ENCODE measurements at places on chromosomes 6 and 20.

GRCh38 chr6:109783250-109783986 lies 92.3 kb downstream of the FIG4 start:
- no peak for DNase-seq

DNA sequence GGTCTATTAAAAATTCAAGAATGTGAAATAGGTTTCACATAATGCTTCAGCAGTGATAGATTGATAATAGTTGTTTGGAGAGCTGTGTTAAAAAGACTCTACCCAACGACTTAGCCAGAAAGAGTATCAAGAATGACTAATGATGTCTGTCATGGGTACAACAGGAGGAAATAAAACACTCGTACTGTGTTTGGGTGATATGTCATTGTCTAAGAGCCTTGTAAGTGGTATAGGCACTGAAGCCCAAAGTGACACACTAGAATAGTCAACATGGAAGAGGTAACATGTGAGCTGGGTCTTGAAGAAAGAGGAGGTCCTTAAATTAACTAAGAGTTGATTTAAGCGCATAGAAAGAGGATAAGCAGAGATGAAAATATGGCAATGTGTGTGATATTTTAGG lies 471.8 kb upstream of the MAN1A1 start:
- DNase-seq: no peak

DNA sequence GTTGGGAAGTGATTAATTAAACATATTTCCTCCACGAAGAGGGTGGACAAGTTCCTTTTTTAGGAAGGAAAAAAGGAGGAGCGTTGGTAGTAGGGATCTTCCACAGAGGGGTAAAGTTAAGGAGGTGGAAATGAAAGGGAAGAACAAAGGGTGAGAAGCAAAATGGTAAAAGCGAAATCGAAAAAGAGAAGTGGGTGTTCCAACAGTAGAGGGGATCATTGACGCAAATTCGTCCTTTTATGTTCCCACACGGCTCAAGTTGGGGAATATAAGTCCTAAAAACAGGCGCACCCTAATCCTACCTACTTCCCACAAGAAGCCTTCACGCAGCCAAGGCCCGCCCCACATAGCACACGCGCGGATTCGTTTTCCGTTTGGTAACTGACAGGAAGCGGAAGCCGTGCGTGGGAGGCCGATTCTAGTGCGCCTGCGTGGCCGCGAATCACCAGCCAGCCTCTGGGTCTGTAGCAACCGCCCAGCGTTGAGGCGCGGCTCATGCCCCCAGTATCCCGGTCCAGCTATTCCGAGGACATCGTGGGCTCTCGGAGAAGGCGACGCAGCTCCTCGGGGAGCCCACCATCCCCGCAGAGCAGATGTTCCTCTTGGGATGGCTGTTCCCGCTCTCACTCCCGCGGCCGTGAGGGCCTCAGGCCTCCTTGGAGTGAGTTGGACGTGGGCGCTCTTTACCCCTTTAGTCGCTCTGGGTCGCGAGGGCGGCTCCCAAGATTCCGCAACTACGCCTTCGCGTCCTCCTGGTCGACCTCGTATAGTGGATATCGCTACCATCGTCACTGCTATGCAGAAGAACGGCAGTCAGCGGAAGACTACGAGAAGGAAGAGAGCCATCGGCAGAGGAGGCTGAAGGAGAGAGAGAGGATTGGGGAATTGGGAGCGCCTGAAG lies at the start of gene NKAPL:
Gene NKAPL, plus strand, starts transcription at position 421 of the 901 bp plus-strand sequence. Its CDS starts 75 bp downstream, at position 496.
- DNase-seq: no peak

DNA sequence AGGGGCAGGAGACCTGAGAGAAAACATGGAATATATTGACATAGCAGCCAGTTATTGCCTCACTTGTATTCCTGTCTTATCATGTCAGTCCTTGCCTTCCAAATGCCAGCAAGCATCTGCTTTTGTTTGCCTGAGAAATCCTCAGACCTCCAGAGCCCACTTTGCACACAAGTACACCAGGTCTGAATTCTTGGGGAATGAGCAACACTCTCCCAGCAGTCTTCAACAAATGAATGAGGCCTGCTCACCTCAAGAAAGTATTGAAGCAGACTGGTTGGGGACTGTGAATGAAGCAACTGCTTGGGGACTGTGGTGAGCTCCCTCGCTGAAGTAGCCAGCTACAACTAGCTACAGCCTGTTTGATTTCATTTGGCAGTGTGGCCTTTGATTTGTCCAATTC lies 172.8 kb upstream of the SPTLC3 start:
- DNase-seq: no peak

DNA sequence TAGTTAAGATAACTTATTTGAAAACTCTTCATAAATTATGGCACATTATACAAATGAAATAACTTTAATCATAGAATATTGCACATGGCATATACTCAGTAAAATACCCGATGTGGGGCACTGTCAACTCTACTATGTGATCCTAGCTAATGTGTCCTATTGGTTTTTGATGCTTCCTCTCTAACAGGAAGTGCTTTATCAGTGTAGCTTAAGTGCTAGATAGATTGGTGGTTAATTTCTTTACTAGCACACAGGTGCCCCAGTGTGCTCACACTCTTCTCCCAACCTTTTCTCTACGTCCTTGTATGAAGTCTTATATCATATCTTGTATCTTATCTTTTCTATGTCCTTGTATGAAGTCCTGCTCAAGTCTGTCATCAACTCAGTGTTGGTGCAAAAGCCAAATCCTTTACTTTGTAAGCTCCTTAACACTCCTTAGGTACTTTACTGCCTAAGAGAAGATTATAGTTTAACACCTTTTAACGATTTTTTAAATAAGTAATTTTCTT lies 358.9 kb downstream of the CENPW start:
- DNase-seq: no peak

- DNase-seq: no peak
These were observed 101.9 kb downstream of the CDH26 start for GRCh38 chr20:60060006-60060557.

DNA sequence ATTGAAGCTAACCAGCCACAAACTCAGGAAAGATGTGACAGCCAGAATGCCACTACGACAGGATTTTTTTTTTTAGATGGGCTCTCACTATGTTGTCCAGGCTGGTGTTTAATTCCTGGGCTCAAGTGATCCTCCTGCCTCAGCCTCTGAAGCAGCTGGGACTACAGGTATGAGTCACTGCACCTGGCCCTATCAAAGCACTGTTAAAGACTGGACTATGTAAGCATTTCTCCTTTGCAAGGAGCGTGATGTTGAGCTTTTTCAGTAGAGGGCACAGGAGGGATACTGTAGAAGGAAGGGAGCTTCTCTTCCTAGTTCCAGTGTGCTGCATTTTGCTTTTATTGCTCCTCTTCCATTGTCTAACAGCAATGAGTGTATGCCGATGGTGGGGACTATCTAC lies 35.8 kb downstream of the ZBTB9 start:
- no peak for DNase-seq

DNA sequence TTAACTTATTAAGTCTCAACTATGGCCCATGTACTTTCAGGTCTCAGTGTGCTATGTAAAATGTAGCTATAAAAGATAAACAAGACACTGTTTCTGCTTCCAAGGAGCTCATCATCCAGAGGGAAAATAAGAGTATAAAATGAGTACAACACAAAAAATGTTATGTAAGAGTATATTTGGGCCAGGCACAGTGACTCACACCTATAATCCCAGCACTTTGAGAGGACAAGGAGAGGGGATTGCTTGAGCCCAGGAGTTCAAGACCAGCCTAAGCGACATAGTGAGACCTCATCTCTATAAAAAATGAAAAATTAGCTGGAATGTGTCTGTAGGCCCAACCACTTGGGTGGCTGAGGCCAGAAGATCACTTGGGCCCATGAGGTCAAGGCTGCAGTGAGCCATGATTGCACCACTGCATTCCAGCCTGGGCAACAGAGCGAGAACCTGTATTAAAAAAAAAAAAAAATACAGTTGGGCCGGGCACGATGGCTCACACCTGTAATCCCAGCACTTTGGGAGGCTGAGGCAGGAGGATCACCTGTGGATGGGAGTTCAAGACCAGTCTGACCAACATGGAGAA lies 124.0 kb downstream of the EDN1 start:
- DNase-seq: no peak

- DNase-seq: no peak
These were observed 1513.7 kb downstream of the GRIK2 start for GRCh38 chr6:102907181-102907580.

DNA sequence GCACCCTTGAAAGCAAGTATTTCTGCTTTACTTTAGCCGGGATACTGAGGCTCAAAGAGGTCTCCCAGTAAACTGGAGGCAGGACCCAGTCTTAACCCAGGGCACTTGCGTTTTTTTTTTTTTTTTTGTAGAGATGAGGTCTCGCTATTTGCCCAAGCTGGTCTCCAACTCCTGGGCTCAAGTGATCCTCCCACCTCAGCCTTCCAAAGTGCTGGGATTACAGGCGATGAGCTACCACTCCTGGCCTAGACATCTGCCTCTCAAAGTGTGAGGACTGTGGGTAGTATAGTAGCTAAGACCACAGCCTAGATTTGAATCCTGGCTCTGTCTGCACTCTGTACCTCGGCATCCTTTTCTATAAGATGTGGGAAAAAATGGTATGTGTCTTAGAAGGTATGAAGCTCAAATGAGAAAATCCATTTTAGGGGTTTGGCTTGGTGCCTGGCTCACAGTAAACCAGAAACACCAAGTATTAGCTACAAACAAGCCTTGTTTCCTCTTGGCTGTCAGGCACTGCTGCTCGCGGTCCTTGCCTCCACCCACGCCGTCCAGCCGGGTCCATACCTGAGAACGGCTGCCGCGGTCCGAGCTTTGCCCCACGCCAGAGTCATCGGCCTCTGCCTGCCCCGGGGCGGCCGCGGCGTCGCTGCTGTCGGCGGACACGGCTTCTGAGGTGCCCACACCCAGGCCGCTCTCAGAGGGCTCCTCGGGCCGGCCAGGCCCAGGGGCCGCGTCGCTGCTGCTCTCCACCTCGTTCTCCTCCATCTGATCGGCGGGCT lies 1.2 kb downstream of the ZNF335 start:
- no peak for DNase-seq

Data from retinal pigment epithelial cell (primary cell).